ENCODE measurements at places on chromosomes 1 and 21. TPM values are rescaled to one million over a fixed set of nuclear protein-coding genes. Genes with fewer than 3 reads are reported as not detected.
A peak's percentile ranks its signal among the peaks of the same experiment; 100 is the strongest.

GRCh38 chr1:161258439-161259344, at the start of gene PCP4L1:
Gene PCP4L1 (plus strand): TSS chr1:161258745. CDS start chr1:161258975, 230 bp downstream.
- peak; percentile 69 for DNase-seq

DNA sequence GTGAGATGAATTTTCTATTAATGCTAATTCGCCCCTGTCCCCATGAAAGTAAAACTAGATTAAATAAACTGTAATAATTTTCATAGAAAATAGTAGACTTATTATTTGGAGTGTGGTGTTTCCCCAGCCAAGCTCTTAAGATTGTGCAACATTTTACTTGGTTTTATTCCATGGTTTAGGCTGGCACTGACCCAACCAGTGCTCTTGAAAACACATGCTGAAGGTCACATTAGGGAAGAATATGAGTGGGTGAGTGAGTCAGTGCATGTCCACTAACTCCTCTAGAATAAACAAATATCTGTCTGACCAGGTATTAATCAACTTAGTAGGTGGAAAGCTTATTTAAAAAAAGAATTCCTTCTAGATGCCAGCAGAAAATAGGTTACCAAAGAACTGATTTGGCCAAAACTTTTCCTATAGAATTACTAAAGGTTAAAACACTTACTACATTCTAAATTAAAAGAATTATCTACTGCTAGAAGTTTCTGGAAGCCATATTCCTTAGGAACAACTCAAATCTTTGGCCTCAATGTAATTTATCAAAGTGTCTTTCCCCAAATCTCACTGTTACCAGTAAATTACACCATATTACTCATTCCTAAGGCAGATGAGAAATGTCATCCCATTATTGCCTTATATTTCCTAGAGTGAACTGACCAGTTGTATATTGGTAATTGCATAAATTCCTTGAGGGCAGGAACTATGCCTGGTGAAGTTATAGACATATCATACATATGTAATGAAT, 89.7 kb upstream of the RGS1 start:
- peak; percentile 83 for DNase-seq

DNA sequence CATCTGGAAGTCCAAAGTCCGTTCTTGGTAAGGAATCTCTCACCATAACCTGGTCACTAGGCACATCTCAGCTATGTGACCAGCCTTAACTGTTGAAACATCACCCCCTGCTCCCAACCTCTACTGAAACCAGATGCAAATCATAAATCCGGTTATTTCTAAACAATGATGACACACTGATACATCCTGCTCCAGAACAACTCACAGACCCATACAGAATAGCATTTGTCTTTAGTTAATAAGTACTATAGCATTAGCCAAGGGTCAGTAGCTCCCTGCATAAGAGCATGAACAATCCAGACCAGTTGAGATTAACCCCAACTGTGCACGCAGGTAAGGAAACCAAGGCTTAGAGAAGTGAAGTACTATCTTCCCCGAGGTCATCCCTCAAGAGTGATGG, 38.0 kb upstream of the KCTD3 start:
- DNase-seq = no peak

DNA sequence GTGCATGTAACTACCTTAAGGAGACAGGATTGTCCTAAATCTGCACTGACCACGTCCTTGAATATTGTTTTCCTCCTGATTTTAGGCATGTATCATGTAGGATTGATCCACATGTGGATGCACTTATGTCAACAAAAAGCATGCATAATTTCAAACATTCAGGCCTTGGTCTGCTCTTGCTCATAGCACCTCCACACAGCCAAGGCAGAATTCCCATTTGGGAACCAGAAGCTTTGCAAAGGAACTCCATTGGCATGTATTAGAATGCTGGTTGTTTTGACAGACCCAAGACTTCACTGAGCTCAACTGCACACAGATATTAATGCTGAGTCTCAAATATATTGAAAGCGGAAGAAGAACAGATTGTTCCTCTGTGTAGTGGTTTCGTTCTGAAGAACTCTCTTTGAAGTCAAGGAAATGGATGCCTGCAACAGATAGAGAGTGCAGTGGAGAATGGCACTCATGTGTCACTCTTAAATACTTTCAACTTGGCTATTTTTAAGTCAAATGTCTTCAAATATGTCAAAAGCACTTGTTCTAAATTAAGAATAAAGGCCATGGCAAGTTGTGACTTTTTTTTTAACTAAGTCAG, 387.6 kb downstream of the LTN1 start:
- DNase-seq = no peak

DNA sequence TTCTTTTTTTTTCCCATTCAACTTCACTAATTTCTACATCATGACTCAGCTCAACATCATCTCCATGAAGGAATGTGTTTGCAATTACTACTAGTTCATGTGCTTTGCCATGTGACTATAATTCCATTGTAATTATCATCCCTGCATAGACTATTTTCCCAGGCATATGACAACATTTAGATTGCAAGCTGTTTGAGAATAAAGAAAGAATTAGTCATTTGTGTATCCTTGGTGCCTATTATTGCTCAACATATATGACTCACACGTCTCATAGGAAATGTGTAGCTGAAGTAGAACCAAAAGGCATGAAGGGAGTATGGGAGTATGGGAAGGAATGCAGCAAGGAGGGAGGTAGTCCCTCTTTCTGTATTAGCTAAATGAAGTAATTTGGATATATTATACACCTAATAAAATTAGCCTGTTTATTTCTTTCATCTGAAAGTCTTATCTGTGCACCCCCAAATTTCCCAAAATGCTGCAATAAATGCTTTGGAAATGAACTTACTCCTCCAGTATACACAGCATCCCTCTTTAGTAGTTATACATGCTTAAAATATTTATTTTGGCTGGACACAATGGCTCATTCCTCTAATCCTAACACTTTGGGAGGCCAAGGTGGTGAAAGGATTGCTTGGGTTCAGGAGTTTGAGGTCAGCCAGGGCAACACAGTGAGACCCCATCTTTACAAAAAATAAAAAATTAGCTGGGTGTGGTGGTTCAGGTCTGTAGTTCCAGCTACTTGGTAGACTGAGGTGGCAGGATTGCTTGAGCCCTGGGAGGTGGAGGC, 316.9 kb upstream of the ADGRL4 start:
- peak; percentile 97 for DNase-seq

DNA sequence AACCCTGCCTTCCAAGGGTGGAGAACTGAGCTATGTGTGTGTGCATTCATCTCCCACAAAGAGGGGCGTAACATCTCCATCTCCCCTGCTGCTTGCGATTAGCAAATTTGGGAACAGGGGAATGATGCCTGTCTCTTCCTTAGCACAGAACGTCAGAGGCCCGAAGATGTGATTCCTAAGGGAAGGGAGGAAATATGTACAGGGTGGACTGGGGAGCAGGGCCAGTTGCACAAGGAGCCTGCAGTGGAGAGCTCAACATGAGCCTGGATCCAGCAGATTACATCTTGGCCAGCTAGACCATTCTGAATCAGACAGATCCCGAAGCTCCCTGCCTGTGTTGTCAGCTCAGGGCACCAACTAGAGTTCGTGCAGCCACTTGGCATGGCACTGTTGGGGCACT, 118.1 kb downstream of the NGF start:
- DNase-seq = no peak

DNA sequence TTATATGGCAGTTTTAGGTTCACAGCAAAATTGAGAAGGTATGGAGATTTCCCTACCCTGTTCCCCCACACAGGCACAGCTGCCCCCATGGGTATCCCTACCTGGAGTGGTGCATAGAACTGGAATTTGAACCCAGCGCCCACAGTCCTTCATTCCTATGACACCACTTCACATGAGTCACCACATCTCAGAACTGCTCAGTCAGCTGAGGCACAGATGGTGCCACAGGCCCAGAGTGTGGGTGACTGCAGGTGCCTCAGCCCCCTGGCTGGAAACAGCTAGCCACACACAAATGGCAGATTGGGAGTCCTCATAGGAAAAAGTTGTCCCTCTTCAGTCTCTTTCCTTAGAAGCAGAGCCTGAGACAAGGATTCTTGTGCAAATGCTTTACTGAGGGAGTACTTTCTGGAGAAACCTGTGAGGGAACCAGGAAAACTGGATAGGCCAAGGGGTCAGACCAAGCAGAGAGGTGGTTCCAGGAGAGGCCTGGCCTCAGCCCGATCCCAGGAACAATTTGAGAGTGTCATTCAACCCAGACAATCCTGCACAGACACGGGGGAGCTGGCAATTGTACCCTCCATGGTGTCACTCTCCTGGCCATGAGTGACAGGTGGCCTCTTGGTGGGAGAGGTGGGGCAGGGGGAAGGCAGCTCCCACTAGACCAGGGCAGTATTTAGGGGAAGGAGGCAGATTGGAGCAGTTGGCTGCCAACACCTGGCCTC, 6.9 kb downstream of the PLA2G2D start:
- peak; percentile 58 for DNase-seq

GRCh38 chr1:88286716-88287115, 397.4 kb upstream of the PKN2 start:
- DNase-seq = no peak

DNA sequence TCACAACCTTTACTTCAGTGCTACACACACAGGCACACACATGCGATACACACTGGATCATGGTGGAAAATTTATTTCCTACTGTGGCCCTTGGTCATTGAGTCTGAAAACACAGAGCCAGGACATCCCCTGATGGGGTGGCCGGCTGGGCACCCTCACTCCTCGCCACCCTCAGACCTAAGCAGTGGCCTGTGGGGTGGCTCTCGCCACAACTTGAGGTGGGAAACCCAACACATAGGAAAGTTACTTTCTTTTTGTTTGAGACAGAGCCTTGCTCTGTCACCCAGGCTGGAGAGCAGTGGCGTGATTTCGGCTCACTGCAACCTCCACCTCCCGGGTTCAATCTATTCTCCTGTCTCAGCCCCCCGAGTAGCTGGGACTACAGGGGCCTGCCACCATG, 19.4 kb downstream of the CRYAA start:
- no peak for DNase-seq

DNA sequence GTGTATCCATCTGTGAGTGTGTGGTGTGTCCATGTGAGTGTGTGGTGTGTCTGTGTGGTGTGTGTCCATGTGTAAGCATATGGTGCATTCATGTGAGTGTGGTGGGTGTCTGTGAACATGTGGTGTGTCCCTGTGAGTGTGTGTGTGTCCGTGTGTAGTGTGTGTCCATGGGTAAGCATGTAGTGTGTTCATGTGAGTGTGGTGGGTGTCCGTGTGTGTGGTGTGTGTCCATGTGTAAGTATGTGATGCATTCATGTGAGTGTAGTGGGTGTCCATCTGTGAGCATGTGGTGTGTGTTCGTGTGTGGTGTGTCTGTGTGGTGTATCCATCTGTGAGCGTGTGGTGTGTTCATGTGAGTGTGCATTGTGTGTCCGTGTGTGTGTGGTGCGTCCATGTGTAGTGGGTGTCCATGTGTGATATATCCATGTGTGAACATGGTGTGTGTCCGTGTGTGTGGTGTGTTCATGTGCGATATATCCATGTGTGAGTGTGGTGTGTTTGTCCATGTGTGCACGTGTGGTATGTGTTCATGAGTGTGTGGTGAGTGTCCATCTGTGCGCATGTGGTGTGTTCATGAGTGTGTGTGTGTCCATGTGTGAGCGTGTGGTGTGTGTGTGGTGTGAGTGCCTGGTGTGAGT, 12.3 kb downstream of the SLC19A1 start:
- DNase-seq = no peak

GRCh38 chr1:42592811-42593210, 65.4 kb upstream of the PPIH start:
- no peak for DNase-seq

DNA sequence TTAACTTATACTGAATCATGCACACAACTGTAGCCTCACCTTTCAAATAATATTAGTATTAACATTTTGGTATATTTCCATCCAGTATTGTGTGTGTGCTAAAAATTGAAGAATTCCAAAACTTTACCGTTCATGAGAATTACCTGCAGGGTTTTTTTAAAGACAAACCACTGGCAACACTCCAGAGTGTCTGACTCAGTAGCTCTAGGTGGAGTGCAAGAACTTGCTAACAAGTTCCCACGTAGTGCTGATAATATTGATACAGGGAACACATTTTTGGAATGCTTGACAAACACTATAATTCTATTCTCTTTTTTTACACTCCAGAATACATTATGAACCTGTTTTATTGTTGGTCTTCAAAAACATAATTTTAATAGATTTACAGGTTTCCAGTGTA, 27.7 kb upstream of the SLC5A9 start:
- peak; percentile 80 for DNase-seq

DNA sequence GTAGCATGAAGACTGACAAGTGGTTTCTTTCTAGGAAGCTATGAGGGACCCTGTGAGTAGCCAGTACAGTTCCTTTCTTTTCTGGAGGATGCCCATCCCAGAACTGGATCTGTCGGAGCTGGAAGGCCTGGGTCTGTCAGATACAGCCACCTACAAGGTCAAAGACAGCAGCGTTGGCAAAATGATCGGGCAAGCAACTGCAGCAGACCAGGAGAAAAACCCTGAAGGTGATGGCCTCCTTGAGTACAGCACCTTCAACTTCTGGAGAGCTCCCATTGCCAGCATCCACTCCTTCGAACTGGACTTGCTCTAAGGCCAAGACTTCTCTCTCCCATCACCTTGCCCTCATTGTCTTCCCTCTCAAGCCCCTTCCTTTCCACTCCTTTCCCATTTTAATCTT, 3.4 kb upstream of the GABPB2 start:
- no peak for DNase-seq

DNA sequence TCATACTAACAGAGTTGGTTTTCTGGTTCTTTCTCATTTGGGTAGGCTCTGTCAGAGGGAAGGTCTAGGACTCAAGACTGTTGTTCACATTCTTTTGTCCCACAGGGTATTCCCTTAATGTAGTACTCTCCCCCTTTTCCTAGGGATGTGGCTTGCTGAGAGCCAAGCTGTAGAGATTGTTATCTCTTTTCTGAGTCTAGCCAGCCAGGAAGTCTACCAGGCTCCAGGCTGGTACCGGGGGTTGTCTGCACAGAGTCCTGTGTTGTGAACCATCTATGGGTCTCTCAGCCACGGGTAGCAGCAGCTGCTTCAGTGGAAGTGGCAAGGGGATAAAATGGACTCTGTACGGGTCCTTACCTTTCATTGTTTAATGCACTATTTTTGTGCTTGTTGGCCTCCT, 226.4 kb downstream of the LBR start:
- DNase-seq = no peak

GRCh38 chr21:17931080-17931479, 111.9 kb upstream of the C21orf91 start:
- DNase-seq = no peak

GRCh38 chr1:54804471-54805132, 3.5 kb upstream of the TTC22 start:
- no peak for DNase-seq

PTPRC gene
- total RNA-seq = not detected

GJC2 gene
- 0.33 TPM for total RNA-seq

WNT3A gene
- not detected for total RNA-seq
